SHP77 treated with DMSO at 0.1 percent for 48 hours (cell line): ENCODE measurements at places on chromosomes 5 and 9.

DNA sequence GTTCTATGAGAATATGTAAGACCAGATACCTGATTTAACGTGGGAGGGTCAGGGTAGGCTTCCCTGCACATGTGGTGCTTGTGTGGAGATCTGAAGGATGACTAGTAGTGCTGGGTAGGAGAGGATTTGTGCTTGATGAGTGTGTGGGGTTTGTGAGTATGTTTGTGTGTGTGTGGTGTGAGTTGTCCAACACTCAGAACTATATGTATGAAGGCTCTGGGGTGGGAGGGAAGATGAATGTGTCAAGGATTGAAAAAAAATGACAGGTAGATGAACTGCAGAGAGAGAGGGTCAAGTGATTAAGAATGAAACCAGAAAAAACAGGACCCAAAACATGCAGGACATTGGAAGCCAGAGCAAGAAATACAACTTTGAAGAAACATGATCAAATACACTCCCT lies 154.6 kb upstream of the NR3C1 start:
- no peak for DNase-seq

DNA sequence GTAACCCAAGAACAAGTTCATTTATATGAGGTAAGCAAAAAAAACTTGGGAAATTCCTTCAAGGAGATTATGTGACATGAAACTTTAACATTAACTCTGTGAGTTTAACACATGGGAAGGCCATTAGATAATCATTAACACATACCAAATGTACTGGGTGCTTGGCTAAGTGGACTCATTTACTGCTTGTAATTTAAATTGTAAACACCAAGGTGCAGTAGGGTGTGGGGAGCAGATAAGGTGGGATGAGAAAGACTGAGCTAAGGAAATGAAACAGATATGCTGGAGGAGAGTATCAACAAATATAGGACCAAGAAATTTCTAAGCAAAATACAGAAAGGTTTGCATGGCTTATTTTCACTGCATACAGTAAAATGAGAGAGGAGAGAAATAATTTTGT lies 2384.8 kb upstream of the ACO1 start:
- DNase-seq: no peak

DNA sequence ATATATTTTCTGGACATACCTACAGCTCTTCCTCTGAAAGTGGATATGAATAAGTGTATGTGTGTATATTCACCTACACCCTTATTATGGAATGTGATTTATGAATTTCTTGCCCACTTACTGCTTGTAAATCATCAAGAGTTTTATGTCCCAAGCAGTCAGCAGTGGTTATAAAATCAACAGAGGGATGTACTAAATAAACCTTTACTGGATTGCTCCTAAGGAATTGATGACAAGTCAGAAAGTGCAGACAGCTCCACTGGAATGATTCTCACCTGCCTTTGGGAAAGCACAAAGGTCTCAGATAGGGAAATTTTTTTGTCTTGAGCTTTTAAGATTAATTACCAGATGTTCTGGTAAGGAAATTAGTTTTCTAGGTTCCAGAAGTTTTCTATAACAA lies 9.3 kb downstream of the TMEM174 start:
- no peak for DNase-seq

GRCh38 chr9:130215341-130216119 lies 43.3 kb downstream of the NCS1 start:
- no peak for DNase-seq

- no peak for DNase-seq
Measured at GRCh38 chr9:105436783-105437182, 11.1 kb upstream of the FSD1L start.

DNA sequence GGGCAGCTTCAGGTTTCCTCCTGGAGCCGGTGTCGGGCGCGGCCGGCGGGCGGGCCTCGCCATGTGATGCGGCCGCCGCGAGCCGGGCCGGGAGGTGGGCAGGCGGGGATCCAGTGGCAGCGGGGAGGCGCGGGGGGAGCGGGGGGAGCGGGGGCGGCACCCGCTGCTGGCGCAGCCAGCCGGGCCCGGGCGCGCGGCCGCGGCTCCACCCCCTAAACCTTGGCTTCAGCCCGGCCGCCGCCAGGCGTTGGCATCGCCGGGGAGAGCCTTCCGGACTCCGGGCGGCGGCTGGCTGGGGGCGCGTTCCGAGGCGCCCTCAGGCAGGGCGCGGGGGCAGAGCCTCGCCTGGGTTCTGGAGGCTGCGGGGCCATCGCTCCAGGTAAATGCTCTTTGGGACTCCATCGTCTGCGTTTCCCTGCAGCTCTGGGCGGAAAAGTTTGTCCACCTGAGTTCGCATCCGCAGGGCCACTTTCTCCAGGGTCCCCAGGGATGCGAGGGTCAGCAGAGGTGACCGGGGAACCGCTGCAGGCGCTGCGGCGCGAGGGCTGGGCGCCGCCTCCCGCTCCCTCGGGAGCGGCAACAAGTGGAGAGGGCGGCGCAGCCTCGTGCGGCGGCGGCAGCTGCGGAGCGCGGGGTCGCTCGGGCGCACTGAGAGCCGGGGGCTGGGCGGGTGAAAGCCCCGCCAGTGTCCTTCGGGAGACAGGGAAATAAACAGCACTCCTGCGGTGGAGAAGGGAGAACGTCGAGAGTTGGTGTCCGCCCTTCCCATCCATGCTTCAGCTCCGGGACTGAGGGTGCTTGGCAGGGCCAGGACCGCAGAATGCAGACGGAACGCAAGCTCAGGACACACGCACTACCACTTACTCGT lies at the start of gene ARHGEF28:
Gene ARHGEF28 (plus strand): TSS at position 253 of the 868 bp plus-strand sequence. CDS start 58,656 bp downstream, outside the sequence.
- DNase-seq: no peak
